ENCODE measurements at places on chromosomes 3 and 15. TPM values are rescaled to one million over a fixed set of nuclear protein-coding genes. Genes with fewer than 3 reads are reported as not detected.
A peak's percentile ranks its signal among the peaks of the same experiment; 100 is the strongest.

PLSCR2 gene
- not detected for total RNA-seq

SPTSSB gene
- not detected for total RNA-seq

EFHB gene
- 1.8 TPM for total RNA-seq

ADCY5 gene
- not detected for total RNA-seq

MNS1 gene
- total RNA-seq, result not detected

SCAANT1 gene
- not detected for total RNA-seq

CHRM5 gene
- total RNA-seq, result not detected

SERINC4 gene
- 0.23 TPM for total RNA-seq

FGF12 gene
- total RNA-seq, result not detected

IL12A gene
- not detected for total RNA-seq

GOLGA8R gene
- 2.6 TPM for total RNA-seq

FOXB1 gene
- total RNA-seq, result 2.7 TPM

FAIM gene
- 6.0 TPM for total RNA-seq

ANKRD34C gene
- total RNA-seq, result not detected

XYLB gene
- total RNA-seq, result 2.4 TPM

NPAP1 gene
- not detected for total RNA-seq

NEK10 gene
- total RNA-seq, result 0.36 TPM

DNA sequence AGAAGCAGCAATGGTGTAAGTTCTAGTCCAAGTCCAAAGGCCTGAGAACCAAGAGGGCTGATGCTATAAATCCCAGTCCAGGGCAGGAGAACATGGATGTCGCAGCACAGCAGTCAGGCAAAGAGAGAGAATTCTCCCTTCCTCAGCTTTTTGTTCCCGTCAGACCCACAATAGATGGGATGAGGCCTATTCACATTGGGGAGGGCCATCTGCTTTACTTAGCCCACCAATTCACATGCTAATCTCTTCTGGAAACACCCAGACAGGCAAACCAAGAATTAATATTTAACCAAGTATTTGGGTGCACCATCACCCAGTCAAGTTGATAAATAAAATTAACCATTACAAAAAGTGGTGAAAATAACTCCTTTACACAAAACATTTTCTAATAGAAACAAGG is 511.7 kb upstream of the UBE2E2 start:
- peaks cover 2% of the 10 kb centered on the region for H3K36me3 ChIP-seq
- no peaks in the 10 kb centered on the region for H3K27me3 ChIP-seq
- H3K4me3 ChIP-seq, result no peak overlapping the region
- no peak overlapping the region for H3K27ac ChIP-seq
- H3K4me1 ChIP-seq, result no peaks in the 10 kb centered on the region

GRCh38 chr3:197446700-197447056 is 109.1 kb downstream of the BDH1 start:
- no peak overlapping the region for H3K4me3 ChIP-seq
- H3K4me1 ChIP-seq, result peaks cover 25% of the 10 kb centered on the region
- no peak overlapping the region for H3K27ac ChIP-seq
- peaks cover 19% of the 10 kb centered on the region for H3K27me3 ChIP-seq
- no peaks in the 10 kb centered on the region for H3K36me3 ChIP-seq
- no peak for DNase-seq

DNA sequence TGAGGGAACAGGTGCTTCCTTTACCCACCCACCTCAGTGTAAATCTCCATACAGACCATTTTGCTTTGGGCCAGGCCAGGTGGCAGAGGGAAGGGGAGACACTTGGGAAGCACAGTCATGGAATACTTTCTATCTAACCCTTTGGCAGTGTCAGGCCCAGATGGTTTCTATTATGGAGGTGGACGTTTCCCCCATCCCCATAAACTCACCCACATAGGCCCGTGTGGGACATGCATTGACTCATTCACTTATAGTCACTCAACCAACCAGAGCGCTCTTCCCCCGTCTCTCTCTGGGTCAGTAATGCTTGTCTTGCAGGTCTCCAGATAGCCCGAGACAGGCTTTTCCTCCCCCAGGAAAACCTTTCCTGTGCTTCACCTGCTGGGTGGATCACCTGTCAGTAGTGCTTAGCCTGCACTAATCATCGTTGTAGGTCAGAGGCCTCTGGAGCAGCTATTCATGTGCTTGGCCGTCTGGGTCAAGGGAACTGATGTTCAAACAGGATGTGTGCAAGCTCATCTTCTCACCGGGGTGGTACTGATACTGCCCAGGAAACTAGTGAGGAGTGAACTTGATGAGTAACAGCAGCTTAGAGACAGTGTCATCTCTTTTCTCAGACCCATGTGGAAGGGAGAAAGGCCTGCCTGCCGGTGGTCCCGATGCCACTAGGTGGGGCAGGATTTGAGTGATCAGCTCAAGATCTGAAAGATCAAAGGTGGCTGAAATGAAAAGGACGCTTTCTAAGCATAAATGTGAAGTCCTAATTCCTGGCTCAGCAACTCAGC is 67.1 kb downstream of the CEMIP start:
- DNase-seq, result no peak
- no peaks in the 10 kb centered on the region for H3K36me3 ChIP-seq
- peaks cover 17% of the 10 kb centered on the region for H3K27me3 ChIP-seq

DNA sequence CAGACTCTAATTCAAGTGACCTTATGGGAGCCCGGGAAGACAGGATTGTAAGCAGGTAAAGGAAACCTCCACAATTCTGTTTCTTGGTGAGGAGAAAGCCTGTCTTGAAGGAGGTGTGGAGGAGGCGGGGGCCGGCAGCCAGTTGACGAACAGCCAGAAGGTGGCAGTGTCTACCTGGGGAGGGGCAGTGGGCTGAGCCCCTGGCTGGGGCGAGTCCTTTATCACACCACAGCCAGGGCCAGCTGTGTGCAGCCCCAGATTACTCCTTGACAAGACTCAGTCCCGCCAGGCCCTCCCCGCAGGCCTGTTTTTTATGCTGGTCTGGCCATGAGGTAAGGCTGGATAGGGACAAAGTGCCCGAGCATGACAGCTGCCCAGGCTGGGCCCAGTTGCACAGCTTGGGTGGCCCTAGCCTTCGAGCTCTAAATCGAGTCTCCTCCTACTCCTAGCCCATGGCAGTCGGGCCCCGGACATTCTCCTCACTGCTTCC is 40.9 kb upstream of the IDH2 start:
- H3K27me3 ChIP-seq, result no peaks in the 10 kb centered on the region
- peak; percentile 83 for DNase-seq
- H3K4me3 ChIP-seq, result peak overlapping the region; percentile 59
- H3K36me3 ChIP-seq, result peaks cover 1% of the 10 kb centered on the region
- H3K27ac ChIP-seq, result peak overlapping the region; percentile 22
- peaks cover 26% of the 10 kb centered on the region for H3K4me1 ChIP-seq

DNA sequence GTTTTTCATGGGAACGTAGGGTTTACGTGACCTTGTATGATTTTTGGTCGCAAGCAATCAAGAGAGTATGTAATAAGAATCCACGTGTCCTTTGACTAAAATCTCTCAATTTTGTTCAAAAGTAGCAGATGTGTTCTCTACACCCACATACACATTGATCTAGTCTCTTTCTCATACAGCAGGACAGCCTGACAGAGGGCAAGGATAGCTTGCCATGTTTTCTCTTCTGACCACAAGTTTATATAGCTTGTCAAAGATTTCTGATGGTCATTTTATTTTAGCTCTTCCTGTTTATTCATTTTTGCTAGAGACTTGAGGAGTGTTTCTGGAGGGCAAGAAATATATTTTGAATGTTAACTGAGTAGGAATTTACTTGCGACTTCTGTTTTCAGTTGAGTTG is 570.2 kb upstream of the ALCAM start:
- no peaks in the 10 kb centered on the region for H3K4me1 ChIP-seq
- H3K27me3 ChIP-seq, result no peaks in the 10 kb centered on the region
- DNase-seq, result no peak
- no peak overlapping the region for H3K27ac ChIP-seq

GRCh38 chr15:78732634-78733033 is 78.6 kb downstream of the ADAMTS7 start:
- DNase-seq, result no peak
- H3K27ac ChIP-seq, result no peak overlapping the region
- H3K27me3 ChIP-seq, result peaks cover 15% of the 10 kb centered on the region

DNA sequence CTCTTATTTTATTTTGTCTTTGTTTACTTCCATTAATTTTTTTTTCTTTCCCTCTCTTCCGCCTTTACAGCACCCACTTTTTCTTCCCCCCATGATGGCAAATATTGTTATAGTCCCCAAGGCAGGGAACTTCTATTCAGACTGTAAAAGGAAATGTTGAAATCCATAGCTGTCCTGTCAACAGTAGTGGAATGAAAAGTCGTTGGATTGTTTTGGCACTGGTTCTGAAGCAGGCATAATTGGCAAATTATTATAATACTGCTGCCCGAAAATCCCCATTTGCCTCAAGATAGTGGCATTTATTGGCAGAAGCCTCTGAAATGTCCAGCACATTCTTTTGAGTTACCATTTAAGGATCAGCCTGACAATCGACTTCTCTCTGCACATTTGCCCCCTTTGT is 150.6 kb downstream of the TPRG1 start:
- H3K27me3 ChIP-seq, result no peaks in the 10 kb centered on the region
- H3K4me1 ChIP-seq, result peaks cover 88% of the 10 kb centered on the region
- H3K36me3 ChIP-seq, result peaks cover 52% of the 10 kb centered on the region
- no peak for DNase-seq
- no peak overlapping the region for H3K4me3 ChIP-seq

DNA sequence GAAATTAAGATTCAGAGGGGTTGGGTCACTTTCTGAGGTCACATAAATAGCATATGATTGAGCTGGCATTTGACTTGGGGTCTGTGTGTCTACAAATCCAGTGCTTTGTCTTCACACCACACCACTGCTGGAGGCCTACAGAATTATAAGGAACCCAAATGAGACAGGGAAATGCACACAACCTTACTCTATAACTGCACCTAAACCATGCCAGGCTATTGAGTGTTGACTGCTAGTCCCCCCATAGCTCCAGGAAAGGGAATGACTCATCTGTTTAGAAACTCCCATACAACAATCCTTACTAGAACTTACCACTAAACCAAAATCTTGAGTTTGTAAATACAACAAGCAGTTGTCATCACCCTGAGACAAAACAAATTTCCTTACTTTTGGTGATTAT is 16.9 kb upstream of the TSC22D2 start:
- peaks cover 11% of the 10 kb centered on the region for H3K4me1 ChIP-seq
- no peak overlapping the region for H3K27ac ChIP-seq
- DNase-seq, result no peak
- no peaks in the 10 kb centered on the region for H3K27me3 ChIP-seq
- no peaks in the 10 kb centered on the region for H3K36me3 ChIP-seq

DNA sequence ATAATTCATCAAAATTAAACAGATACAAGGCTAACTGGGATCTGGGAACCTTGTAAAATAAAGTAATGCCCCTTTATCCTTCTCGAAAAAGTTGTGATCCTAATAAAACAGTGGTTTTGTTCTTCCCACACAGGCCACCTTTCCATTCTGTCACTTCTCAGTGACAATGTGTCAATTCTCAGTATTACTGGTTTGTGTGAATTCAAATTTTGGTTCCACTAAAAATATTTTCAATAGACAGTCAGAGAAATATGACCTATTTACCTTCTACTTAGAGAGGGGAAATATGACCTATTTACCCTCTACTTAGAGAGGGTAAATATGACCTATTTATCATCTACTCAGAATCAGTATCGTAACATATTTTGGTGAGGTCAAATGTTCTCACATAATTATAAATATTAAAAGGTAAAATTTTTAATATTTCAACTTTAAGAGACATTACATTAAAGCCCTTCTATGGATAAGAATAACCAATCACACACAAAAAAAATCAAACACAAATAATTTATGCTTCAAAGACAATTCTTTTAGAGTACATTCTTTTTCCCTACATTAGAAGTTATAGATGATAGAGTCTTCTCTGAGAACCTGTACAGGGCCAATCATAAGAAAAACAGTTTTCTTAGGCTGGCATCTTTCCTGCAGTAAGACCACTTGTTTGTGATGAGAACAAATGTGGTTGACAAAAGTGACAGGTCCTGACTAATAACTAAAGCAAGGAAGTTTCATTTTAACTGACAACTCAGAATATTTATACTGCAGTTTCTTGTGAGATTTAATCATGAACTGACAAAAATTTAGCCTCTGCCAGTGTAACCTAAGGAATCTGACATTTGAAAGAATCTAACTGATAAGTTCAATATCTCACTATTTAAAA is 323.3 kb downstream of the DIPK2A start:
- no peak for DNase-seq
- no peaks in the 10 kb centered on the region for H3K4me1 ChIP-seq
- no peak overlapping the region for H3K27ac ChIP-seq
- no peaks in the 10 kb centered on the region for H3K36me3 ChIP-seq
- peaks cover 2% of the 10 kb centered on the region for H3K27me3 ChIP-seq

- peak within 1 kb of the TSS; percentile 97 for H3K27ac ChIP-seq
- H3K4me3 ChIP-seq, result peak within 1 kb of the TSS; percentile 84
- H3K27me3 ChIP-seq, result no peaks in the 10 kb centered on the region
These were observed at the start of gene MYD88 for GRCh38 chr3:38138349-38139190. Gene MYD88, plus strand, starts transcription at chr3:38138661. Its CDS starts 40 bp downstream, at chr3:38138701.

GRCh38 chr15:82995938-82996337 is 9.9 kb downstream of the RAMAC start:
- H3K27me3 ChIP-seq, result no peaks in the 10 kb centered on the region
- peaks cover 3% of the 10 kb centered on the region for H3K36me3 ChIP-seq
- DNase-seq, result no peak
- H3K4me3 ChIP-seq, result no peak overlapping the region

- H3K27ac ChIP-seq, result no peak overlapping the region
- H3K4me3 ChIP-seq, result no peak overlapping the region
- H3K36me3 ChIP-seq, result no peaks in the 10 kb centered on the region
- peaks cover 15% of the 10 kb centered on the region for H3K27me3 ChIP-seq
These were observed 258.5 kb upstream of the TLE3 start for GRCh38 chr15:70356062-70356860.

- no peaks in the 10 kb centered on the region for H3K4me1 ChIP-seq
- H3K27ac ChIP-seq, result no peak overlapping the region
- DNase-seq, result no peak
- no peaks in the 10 kb centered on the region for H3K36me3 ChIP-seq
These were observed 34.1 kb upstream of the RARRES1 start for GRCh38 chr3:158766364-158766763.

GRCh38 chr15:60751985-60752952 is 273.3 kb upstream of the ICE2 start:
- H3K4me1 ChIP-seq, result no peaks in the 10 kb centered on the region
- no peak overlapping the region for H3K27ac ChIP-seq
- H3K36me3 ChIP-seq, result no peaks in the 10 kb centered on the region

DNA sequence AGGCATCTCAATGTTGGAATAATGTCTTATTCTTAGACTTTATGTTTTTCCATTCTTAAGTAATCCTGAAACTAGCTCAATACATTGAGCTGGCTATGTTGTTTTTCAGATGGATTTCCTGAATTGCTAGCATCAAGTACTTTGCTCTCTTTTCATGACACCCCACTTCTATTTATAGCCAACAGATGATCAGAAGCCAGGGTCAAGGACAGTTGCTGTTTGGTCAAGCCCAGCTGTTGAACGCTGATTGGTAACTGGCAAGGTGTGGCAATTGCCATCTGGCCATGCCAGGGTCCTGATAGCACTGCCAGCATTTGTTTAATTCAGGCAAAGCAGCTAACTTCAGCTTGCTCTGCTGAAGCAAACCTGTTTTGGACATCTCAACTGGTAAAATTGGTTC is 46.2 kb upstream of the PLCL2 start:
- DNase-seq, result no peak
- H3K27me3 ChIP-seq, result no peaks in the 10 kb centered on the region
- H3K36me3 ChIP-seq, result no peaks in the 10 kb centered on the region

Measured in activated T-cell treated with anti-CD3 and anti-CD28 coated beads, Interleukin-2, amount 50 U/mL, for 72 hours (primary cell).